ENCODE measurements at places on chromosomes 16 and 17. TPM values are rescaled to one million over a fixed set of nuclear protein-coding genes. Genes with fewer than 3 reads are reported as not detected.

MYH1 gene
- total RNA-seq = not detected

DPEP2 gene
- 2.3 TPM for total RNA-seq

TAOK2 gene
- 66.8 TPM for total RNA-seq

ZNF48 gene
- 14.7 TPM for total RNA-seq

DNA sequence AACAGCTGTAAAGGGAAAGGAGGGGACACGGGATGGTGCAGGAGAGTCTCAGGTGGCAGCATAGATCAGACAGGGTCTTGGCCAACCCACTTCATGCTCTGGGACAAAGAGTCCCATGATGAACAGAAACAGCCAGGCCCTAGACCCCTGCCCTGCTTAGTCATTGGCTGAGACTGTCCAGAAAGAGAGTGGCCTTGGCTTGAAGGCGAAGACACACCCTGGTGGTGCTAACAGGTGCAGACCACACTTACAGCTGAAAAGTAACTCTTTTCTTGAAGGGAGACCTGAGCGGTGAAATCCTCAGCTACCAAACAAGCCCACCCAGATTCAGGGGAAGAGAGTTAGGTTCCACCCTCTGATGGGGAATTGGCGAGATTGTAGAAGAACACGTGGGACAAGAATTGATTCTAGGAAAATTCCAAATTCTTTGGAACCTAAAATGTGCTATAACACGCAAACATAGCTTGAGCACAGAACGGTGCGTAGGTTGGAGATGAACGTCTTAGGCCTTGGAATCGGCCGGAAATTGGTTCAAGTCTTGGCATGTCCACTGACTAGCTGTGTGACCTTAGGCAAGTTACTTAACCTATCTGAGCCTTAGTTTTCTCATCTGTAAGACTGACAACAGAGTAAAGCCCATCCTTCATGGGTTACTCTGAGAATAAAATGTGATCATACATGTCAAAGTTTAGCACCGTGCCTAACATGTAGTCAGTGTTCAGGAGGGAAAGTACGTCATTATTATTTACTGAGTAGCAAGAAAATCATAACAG lies 12.5 kb upstream of the MLYCD start:
- DNase-seq = no peak

DNA sequence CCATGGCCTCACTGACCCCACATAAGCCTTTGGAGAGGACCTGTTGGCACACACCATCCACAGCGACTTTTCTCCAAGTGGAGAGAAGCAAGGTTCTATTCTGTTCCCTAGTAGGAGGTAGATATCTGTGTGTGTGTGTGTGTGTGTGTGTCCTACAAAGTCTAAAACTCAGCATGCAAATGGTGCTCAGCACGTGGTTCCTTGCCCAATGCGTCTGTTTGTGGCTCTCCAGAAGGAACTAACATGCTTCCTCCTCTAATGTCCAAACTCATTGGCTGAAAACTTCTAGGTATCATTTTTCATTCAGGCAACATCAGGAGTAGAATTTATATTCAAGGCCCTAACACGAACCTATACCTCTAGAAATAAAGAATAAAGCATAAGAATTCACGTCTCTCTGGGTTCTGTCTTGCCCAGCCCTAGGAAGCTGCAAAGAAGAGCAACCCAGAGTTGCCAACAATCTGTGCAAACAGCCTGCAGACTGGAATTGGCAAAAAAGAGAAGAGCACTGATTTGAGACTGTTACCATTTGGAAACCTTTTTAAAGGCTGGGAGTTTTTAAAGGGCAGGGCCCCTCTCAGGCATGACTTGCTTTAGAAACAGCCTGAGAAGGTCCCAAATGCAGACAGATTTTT lies 25.5 kb downstream of the MAP3K14 start:
- no peak for DNase-seq

- DNase-seq = no peak
These were observed 117.0 kb downstream of the RGS9 start for GRCh38 chr17:65254166-65254565.

DNA sequence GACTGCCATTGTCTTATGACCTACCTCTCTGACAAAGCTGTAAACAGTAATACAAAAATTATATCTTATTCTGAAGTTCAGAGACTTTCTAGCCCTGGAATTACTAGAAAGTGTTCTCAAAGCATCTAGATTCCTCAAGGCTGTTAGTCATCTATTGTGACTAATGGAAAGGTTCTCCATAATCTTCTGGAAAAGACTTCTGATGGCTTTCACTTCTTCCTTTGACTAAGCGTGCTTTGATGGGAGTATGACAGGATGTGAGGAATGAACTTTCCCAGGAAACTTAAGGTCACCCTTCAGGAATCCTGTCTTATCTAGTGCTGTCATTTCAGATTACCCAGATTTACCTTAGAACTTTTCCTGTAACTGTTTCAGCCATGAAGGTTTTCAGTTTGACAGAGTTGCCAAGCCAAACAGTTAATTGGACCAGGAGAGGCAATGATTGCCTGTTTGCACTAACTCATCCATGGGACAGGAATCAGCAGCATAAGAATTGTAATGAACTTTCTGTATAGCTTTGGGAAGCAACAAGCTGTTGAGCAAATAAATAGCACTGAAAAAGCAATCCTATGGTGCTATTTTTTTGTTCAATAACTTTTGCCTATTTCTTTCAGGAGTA lies 43.5 kb downstream of the AP2B1 start:
- DNase-seq = no peak

DNA sequence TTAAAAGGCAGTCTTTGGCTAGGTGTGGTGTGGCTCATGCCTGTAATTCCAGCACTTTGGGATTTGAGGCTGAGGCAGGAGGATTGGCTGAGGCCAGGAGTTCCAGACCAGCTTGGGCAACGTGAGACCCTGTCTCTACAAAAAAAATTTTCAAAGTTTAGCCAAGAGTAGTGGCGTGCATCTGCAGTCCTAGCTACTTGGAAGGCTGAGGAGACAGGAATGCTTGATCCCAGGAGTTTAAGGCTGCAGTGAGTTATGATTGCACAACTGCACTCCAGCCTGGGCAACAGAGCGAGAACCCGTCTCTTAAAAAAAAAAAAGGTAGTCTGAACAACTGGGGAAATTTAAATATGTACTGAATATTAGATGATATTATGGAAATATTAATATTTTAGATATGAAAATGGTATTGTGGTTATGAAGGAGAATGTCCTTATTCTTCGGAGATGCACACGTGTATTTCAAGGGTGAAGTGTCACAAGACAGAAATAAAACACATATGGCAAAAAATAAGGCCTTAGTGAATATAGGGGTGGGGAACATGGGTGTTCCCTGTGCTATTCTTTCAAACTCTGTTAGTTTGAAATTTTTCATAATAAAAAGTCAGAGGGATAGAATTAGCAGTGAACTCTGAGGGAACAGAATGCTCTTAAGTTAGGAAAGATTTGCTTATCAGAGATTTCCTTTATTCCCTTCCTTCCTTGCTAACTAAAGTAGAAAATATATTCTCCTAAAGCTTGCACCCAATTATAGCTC lies 144.7 kb downstream of the CDK5R1 start:
- DNase-seq = no peak

GRCh38 chr17:62653002-62653825 lies 25.7 kb downstream of the MRC2 start:
- peak; percentile 91 for DNase-seq

DNA sequence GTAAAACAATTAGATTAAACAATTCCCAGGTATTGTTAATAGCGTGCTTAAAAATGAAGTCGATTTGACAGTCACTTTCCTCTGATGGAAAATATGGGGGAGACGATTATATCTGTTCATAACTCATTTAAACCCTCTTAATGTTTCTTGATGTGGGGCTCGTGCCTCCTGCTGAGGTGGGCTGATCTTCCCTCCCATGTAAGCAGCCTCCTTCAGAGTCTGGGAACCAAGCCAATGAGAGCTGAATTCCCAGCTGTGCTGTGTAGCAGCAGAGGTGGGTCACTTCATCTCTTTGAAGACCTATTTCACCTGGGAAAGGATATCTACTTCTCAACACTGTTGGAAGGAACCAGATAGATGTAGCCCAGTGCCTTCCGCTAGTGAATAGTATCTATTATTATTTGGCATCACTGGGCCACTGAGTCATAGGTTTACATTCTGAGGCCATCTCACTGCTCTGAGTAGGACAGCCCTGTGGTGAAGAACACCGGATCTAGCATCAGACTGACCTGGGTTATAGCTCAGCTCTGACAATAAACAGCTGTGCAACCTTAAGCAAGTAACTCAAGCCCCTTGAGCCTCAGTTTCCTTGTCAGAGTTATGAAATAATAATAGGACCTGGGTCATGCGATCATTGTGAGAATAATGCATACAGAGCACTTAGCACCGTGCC lies 85.3 kb upstream of the C16orf82 start:
- no peak for DNase-seq

CIBAR2 gene
- total RNA-seq = not detected

BEAN1 gene
- total RNA-seq = not detected

GRCh38 chr16:78748220-78748929 lies 648.9 kb downstream of the WWOX start:
- no peak for DNase-seq

DNA sequence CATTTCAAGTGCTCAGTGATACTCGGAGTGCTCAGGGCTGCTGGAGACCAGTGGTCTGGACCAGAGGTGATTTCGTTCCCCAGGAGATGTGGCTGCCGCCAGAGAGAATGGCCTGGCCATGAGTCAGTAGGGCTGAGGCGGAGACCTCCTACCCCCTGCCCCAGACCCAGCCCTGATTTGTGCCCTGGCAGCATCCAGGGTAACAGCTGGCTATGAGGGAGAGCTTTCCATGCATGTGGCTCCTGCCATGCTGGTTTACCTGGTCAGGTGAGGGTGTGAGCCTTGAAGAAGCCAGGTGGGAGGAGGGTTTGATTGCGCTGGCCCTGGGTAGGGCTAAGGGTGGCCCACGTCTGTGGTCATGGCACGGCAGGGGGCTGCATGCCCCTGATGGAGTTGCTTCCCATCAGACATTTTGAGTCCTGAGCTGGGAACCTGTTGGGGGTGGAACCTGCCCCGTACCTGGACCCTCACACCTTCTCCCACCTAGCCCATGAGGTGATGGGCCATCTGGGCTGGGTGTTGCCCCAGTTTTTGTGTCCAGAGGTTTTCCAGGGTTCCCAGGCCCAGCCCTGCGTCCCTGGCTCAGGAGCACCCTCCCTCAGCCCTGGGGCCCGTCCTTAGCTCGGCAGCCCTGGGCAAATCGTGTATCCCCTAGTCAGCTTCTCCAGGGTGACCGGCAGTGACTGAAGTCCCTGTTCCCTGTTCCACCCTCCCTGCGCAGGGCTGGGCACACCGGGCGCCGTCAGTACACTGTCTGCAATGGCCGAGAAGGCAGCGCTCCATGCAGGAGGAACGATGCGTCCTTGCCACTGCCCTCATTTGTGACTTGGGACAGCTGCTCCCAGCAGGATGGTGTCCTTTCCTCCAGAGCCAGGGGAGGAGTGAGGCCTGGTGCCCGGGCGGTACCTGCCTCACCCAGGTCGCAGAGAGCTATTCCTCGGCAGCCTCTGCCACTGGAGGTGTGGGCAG lies 9.0 kb upstream of the CSNK1D start:
- no peak for DNase-seq

DNA sequence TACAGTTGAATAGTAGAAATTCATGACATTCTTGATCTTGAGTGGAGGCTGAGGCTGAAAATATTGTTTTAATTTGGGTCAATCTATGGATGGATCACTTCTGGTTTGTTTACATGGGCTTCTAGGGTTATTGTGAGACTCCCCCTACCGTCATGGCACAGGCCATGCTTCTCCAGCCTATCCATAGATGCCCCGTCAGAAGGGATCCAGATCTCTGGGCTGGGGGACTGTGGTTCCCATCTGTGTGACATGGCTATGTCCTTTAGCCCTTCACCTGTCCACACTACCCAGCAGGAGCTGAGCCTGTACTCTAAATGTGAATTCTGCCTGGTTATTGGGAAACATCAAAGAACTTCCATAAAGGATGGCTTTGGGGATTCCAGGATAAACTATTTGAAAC lies 160.4 kb downstream of the ABCC12 start:
- DNase-seq = no peak

MPO gene
- not detected for total RNA-seq

KCNG4 gene
- not detected for total RNA-seq

DNA sequence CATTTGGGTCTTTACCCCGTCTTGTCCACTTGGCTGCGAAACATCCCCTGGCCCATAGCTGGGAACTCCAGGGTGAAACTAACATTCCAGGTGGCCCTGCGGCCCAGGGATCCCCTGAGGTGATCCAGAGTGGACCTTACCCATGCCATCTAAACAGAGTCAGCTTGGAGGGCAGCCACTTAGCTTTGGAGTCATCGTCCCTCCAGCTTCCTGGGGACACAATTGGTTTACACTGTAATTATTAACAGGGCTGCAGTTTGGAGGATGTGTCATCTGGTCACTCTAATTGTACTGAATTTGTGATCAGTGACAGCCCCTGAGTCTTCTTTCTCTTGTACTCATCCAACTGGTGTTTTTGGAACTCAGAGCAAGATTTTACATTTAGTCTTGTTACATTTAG lies 149.9 kb downstream of the ENGASE start:
- DNase-seq = no peak

DNA sequence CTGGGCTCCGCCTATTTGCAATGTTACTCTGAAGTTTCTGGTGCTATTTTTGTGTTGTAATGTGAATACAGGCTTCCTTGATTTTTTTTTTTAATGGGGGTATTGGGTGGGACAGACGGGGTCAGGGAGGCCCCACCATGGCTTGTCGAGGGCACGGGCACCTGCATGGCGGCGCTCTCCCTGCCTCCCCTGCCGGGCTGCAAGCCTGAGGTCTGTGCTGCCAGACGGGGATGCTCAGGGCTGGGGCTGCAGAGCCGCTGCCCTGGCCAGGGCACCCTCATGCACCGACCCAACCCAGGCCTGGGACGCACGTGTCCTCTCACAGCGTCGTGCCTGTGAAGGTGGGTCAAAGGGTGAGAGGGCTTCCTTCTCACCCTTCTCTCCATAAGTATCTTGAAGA lies 13.0 kb upstream of the ZFPM1 start:
- no peak for DNase-seq

GRCh38 chr17:45764479-45764878 lies 19.6 kb upstream of the CRHR1 start:
- DNase-seq = no peak

- no peak for DNase-seq
These were observed 88.6 kb upstream of the NLRP1 start for GRCh38 chr17:5672815-5673430.

DNA sequence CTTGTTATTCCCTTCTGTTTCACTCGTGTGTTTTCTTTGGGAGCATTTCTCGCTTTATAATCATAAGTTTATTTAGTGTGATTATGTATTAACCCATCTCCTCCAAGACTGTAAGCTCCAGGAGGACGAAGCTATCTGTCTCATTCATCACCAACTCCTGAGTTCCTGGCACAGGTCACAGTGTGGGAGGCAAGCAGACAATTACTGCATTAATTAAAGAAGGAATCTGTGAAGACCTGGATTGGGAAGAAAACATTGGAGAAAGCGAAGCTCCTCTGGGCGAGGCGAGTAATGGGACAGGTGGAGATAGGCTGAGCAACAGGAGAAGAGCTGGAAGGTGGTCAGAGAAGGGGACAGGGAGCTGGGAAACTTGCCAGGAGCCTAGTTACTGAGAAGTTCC lies 7.8 kb upstream of the CAMKK1 start:
- DNase-seq = no peak

DNA sequence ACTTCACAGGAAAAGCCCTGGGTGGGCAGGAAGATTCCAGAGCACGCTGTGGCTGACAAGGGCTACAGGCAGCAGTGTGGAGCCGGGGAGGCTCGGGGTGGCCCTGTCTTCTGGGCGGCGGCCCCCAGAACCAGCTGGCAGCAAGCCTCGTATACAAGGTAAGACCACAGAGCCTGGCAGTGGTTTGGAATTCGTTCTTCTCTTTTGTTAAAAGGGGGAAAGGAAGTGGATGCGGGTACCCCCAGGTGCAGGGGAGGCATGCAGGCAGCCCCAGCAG lies 6.0 kb downstream of the UBALD1 start:
- DNase-seq = no peak

GPR142 gene
- not detected for total RNA-seq

Data from natural killer cell treated with Interleukin-12 subunit alpha and Interleukin-12 subunit beta and Interleukin-15 and Interleukin-18, amount 100 ng/mL, for 72 hours (primary cell).